ENCODE measurements at places on chromosomes 6 and 20.
A peak's percentile ranks its signal among the peaks of the same experiment; 100 is the strongest.

- no peak for DNase-seq
These were observed 12.8 kb upstream of the ZNFX1 start for GRCh38 chr20:49290608-49291191.

- no peak for DNase-seq
These were observed 17.9 kb upstream of the NELFCD start for GRCh38 chr20:58963060-58963584.

- peak; percentile 76 for DNase-seq
These were observed 50.9 kb upstream of the EZR start for GRCh38 chr6:158869826-158870648.

DNA sequence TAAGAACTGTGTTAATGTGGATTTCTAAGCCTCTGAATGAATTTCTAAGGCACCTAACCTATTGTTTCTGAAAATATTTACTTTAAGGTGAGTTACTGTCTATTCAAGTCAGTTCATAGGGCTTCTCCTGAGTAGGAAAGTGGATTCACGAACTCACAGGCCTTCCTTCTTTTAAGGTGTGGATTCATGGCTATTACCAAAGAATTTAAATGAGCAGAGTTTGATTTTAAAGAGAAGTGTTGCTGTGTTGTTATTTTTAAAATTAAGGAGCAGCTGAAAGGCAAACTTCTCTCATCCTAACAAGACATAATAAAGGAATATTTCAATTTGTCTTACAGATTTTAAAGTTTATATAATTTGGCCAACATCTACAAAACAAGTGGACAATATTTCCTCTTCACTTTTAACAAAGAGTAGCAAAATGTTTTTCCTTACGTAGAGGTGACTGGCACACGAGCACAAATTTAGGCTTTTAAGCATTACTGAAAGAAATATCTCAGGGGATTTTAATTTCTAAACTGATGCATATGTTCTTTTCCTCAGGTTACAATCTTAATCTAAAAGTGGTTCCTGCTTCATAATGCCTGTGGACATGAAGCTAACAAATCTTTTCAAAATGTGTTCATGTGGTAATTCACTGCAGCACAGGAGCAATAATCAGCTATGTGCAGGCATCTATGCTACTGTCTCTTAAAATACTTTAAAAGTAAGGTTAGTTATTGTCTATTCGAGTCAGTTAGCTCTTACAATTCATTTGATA lies 602 bp upstream of the TSPYL4 start:
- no peak for DNase-seq

DNA sequence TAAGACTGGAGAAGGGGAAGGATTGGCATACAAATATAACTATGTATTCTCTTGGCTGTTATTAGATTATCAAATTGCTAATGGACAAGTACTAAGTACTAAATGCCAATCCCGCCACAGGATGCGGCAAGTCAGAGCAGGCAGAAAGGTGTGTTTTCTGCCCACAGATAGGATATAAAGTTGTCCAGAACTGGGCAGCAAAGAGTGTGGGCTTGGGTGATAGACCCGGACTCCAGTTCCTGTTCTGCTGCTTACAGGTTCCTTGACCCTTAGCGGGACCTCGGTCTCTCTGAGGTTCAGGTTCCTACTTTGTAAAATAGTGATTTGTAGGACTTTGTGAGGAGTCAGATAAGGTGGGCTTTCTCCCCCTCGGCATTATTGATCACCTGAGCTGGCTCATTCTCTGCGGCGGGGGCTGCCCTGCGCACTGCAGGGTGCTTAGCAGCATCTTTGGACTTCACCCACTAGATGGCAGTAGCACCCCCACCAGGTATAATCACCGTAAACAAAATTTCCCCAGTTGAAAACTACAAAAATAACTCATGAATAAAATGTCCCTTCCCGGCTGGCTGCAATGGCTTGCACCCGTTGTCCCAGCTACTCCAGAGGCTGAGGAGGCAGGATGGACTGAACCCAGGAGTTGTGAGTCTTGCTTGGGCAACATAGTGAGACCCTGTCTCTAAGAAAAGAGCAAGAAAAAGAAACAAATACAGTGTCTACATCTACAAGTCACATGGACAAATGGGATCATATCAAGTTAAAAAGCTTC lies 193.1 kb downstream of the DOK5 start:
- no peak for DNase-seq

DNA sequence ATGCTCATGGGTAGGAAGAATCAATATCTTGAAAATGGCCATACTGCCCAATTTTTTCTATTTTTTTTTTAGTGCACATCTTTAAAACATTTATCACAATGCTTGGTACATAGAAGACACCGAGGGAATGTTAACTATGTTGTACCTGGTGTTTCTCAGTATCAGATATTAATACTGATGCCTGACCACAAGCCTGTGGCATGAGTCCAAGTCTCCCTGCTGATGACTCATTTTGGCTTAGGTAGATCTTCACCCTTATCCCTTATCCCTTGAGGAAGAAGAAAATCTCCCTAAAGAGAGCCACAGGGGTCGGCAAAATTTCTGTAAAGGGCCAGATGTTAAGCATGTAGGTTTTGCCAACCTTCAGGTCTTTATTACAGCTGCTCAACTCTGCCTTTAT lies 14.5 kb downstream of the CD109 start:
- no peak for DNase-seq

DNA sequence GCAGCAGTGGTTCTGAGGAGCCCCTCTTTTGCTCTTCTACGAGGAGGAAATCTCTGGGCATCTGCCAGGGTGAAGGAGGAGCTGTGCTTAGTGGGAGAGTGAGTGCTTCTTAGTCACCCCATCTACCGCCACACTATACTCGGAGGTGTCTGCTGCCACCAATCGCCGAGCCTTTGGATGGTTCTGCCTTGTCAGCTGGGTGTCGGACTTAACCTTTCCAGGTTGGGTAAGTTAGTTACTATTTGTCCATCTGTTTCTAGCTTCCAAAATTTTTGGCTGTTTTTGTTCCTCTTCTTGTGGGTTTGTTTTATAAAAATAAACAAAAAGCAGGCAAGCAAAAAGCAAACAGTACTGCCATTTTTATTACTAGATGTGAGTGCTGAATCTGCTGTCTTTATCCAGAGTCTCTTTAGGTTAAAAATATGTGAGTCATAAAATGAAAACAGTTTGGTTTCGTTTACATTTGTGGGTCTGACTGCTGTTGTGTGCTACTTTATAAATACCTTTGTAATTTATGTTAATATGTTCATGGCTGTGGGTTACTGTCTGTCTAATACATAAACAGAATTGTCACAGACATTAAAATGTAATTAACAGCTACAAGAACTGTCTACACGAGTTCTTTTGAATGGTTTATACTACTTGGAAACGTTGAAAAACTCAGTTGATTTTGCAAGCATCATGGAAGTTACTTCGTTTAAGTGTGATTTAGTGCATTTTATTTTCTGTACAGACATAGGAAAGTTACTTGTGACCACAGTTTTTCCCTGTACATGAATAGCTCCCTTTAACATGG lies 89.2 kb downstream of the ARID1B start:
- no peak for DNase-seq

- no peak for DNase-seq
These were observed 182.9 kb downstream of the MCHR2 start for GRCh38 chr6:99810942-99811620.

GRCh38 chr6:88008831-88009231 lies 38.8 kb upstream of the SPACA1 start:
- no peak for DNase-seq

- DNase-seq, result no peak
These were observed 173.8 kb downstream of the GJA1 start for GRCh38 chr6:121609281-121609680.

DNA sequence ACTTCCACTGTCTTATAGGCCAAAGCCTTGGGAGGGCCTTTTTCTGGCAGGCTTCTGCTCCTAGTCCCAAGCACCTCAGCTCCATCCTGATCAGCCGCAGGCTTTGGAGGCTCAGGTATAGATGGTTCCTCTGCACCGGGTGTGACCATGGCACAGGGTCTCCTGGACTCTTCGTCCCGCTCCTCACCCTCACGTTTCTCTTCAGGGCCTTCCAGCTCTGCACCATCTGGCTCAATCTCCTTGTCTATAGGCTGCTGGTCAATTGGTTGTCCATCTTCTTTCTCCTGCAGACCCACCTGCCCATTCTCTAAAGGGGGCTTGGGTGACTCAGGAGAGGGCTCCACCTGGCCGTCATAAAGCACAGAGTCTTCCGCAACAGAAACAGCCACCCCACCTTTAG lies 37.0 kb downstream of the BFSP1 start:
- no peak for DNase-seq

GRCh38 chr6:56417823-56418222 lies 170.4 kb upstream of the COL21A1 start:
- no peak for DNase-seq

Measured in cortex of kidney (tissue), 1 donor.